ENCODE measurements at places on chromosomes 6 and 20.

DNA sequence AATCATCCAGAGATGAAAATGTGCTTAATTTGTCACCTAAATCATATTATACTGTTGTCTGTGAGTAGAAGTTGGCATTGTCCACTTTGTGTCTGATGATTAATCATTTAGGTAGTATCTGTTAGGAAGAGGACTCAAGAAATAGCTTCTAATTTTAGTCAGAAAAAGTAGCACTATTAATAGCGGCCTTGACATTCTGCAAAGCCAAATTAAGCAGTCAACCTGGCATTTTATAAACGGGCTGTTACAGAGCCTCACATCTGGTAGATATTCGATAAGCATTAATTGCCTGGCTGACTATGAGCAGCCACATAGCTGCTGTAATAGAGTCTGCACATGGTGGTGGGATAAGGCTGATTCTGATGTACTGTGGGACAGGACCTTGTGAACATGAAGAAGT is 99.5 kb downstream of the KLHL32 start:
- DNase-seq: no peak

DNA sequence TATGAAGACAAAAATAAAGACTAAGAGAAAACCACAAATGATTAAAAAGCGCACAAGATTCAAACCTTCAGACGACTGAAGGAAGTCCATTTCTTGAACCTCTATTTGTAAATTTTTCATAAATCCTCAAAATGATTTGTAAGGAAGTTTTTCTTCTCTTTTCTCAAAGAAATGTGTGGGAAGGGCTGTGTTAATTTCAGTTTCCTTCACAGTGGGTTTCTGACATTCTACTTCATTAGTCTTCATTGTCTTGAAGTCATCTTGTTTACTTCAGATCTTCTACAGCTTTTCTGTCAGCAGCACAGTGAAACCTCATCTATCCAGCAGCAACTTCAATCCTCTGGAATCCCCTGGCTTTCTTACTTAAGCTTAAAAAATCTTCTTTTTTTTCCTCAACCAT is 87.6 kb upstream of the MYLIP start:
- DNase-seq: no peak

- no peak for DNase-seq
These were observed 84.5 kb downstream of the ANKEF1 start for GRCh38 chr20:10119336-10119735.

DNA sequence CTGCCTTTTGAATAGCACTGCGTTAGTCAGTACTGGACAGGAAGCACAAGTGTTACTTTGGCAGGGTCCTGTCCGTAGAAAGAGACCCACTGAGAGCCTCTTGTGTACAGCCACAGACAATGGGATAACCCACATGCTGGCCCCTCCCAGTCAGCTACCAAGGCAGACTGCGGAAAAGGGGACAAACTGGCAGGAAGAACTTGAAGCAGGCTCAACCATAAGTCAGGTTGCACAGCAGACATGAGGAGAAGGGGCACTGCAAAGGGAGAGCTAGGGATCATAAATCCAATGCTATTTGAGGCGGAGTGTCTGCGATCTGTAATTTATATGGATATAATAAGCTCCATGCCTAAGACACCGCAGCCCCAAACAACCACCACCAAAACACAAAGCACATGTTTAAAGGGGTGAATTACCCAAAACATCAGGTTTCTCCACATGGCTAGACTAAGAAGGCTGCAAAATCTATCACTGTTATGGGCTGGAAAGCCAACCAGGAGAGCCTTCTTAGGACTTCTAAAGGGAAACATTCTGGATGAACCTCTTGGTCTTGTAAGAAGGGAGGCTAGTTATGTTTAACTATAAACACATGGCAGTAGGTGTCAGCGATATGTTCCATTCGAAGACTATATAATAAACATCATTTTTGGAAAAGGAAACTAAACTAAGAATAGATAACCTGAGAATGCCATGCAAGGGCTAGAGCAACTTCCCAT is 141.7 kb downstream of the BACH2 start:
- no peak for DNase-seq

GRCh38 chr20:3990716-3991115 is 24.6 kb downstream of the RNF24 start:
- no peak for DNase-seq

GRCh38 chr20:49983123-49983847 is 505 bp downstream of the SNAI1 start:
- DNase-seq: no peak
